Activated naive CD8-positive, alpha-beta T cell treated with anti-CD3 and anti-CD28 coated beads, Interleukin-2, amount 10 ng/mL, durations not matched to agents 7 days and 5 days (primary cell): ENCODE measurements at places on chromosomes 2 and 18.

GRCh38 chr18:59621027-59621426 is 76.2 kb downstream of the CCBE1 start:
- no peak for DNase-seq

DNA sequence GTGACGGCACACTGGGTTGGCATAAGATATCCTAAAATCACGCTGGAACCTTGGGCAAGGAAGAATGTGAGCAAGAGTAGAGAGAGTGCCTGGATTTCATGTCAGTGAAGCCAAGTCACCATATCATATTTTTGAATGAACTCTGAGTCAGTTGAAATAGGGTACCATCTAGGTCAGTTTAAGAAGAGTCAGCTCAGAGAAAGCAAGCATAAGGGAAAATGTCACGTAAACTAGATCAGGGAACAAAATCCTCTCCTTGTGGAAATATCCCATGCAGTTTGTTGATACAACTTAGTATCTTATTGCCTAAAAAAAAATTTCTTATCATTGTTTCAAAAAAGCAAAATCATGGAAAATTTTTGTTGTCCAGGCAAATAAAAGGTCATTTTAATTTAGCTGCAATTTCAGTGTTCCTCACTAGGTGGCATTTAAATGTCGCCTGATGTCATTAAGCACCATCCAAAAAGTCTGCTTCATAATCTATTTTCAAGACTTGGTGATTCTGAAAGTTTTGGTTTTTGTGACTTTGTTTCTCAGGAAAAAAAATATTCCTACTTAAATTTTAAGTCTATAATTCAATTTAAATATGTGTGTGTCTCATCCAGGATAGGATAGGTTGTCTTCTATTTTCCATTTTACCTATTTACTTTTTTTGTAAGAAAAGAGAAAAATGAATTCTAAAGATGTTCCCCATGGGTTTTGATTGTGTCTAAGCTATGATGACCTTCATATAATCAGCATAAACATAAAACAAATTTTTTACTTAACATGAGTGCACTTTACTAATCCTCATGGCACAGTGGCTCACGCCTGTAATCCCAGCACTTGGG is 19.6 kb downstream of the RSAD2 start:
- DNase-seq: no peak

GRCh38 chr2:241315879-241316631 is at the start of gene SEPTIN2:
Gene SEPTIN2 (plus strand): TSS chr2:241315925. CDS start chr2:241324233, 8,308 bp downstream.
- DNase-seq: peak; percentile 90

GRCh38 chr2:49677227-49677626 is 522.9 kb upstream of the FSHR start:
- no peak for DNase-seq

GRCh38 chr18:76167410-76167809 is 327.6 kb downstream of the ZNF516 start:
- no peak for DNase-seq

GRCh38 chr2:105518897-105519296 is 120.0 kb upstream of the FHL2 start:
- no peak for DNase-seq

GRCh38 chr2:213476641-213477040 is 192.4 kb downstream of the SPAG16 start:
- DNase-seq: no peak

- DNase-seq: no peak
These were observed 10.9 kb upstream of the FZD7 start for GRCh38 chr2:202022755-202023154.

DNA sequence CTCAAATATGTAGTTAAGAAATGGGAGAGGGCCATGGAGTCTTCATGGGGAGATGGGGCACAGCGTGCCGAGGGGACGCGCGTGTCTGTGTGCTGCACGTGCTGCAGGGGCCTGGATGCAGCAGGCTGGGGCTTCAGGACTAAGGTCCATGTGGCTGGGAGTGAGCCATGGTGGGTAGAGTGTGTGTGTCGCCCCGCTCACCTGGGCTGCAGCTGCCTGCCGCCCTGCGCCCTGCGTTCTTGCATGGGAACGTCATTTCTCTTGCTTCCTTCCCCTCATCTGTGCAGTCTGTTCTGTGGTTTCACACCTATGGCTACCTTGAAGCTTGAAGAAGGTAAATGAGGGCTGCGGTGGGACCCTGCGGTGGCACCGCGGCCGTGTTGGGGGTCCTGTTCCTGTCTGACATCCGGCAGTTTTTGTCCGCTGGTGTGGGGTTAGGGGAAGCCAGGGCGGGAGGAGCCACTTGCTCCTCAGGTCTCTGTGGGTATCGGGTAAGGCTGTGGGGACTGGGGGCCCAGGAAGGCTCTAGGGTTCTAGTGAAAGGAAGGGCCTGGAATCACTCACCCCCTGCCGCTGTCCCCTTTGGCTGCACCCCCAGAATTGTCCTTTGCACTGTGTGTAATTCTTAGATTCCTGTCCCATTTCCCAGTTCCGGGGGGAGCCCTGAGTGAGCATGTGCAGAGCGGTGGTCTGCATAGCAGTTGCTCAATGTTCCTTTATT is 54.1 kb upstream of the HS6ST1 start:
- peak; percentile 78 for DNase-seq

GRCh38 chr2:99404039-99404796 is 67.0 kb downstream of the EIF5B start:
- no peak for DNase-seq

DNA sequence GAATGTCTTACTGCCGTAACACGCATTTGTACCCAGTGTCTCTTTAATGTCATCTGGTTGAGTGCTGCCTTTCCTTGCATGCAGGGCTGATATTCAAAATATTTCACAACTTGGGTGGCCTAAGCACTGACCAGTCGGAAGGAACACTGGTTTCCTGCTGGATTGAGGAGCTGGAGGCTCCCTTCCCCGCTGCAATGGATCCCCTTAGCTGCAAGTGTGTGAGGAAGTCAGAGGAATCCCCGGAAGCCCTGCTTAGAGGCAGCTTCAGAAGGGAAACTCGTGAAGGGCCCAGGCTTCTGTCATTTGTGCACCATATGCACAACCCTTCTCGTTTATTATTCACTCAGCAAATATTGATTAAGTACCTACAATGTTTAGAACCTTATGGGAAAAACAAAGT is 33.2 kb upstream of the SP3 start:
- DNase-seq: no peak

GRCh38 chr2:162989507-162989906 is 150.9 kb upstream of the KCNH7 start:
- no peak for DNase-seq

- DNase-seq: no peak
These were observed 45.8 kb upstream of the NFU1 start for GRCh38 chr2:69483024-69483423.

- DNase-seq: no peak
These were observed 3.7 kb downstream of the ZFP36L2 start for GRCh38 chr2:43222475-43223309.

DNA sequence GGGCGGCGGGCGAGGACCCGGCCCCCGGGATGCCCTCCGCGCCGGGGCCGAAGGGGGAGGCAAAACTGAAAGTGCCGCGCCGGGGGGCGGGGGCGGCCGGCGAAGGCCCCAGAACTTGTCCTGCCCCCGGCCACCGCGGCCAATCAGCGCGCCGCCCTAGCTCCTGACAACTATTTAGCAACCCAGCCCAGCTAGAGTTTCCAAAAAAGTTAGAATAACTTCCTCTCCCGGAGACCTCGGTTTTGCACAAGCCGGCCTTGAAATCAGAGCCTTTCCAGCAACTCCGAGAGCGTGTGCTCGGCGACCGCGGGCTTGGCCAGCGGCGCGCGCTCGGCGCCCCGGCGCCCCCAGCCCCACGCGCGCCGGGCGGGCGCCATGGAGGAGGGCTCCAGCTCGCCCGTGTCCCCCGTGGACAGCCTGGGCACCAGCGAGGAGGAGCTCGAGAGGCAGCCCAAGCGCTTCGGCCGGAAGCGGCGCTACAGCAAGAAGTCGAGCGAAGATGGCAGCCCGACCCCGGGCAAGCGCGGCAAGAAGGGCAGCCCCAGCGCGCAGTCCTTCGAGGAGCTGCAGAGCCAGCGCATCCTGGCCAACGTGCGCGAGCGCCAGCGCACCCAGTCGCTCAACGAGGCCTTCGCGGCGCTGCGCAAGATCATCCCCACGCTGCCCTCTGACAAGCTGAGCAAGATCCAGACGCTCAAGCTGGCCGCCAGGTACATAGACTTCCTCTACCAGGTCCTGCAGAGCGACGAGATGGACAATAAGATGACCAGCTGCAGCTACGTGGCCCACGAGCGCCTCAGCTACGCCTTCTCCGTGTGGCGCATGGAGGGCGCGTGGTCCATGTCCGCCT is at the start of gene TWIST2:
Gene TWIST2 (plus strand): TSS at position 245 of the 850 bp plus-strand sequence. CDS start 131 bp downstream, at position 376.
- no peak for DNase-seq

GRCh38 chr18:12255626-12256026 is 1.5 kb downstream of the CIDEA start:
- no peak for DNase-seq

- DNase-seq: no peak
These were observed 59.0 kb upstream of the TMEFF2 start for GRCh38 chr2:192253692-192254091.

GRCh38 chr2:143176606-143177005 is 47.4 kb downstream of the ARHGAP15 start:
- DNase-seq: no peak

DNA sequence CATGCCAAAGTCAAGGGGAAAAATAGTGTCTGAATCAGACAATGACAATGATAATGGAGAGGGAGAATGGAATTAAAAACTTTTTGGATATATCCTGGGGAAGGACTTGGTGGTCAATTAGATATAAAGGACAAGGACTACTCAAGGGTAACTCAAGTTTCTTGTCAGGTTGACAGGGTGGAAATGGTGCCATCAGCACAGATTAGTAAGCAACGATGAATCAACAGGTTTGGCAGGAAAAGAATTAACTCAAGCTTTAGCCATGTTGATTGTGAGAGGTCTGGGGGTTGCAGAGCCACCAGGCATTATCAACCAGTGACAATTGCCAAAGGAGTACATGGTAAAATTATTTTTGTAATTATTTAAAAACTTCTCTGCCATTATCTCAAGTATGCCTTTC is 35.8 kb upstream of the SPATS2L start:
- DNase-seq: no peak

- peak; percentile 18 for DNase-seq
These were observed 51.1 kb downstream of the POLR1A start for GRCh38 chr2:86054535-86055082.

DNA sequence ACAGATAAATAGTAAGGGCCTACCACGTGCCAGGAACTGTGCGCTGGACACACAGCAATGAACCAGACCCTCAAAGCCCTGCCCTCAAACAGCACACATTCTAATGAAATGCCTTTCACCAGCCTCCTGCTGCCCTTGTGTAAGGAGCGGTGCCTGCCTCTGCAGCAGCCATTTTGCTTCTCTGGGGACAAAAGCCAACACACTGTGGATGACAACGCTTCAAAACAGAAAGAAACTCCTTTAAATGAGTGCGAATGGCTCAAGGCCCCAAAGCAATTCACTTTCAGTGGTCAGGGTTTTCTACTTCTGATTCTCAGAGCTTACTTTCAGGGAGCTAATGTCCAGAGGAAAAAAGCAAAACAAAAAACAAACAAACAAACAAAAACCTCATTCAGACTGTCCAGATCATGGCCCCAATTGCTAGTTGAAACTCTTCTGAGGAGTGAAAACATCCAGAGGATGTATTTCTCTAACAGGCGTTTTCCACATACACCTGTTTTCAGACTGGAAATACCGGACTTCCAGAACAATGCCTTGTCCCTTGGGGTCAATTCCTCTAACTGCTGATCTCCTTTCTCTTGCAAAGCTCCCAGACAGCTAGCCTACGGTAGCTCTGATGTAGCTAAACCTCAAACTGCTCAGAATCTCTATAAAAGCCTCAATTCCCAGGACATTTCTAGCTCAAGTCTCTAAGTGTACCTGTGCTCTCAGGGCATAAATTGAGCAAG is 323.3 kb upstream of the ZNF521 start:
- no peak for DNase-seq

GRCh38 chr18:37138456-37138855 is 309.5 kb downstream of the KIAA1328 start:
- no peak for DNase-seq

GRCh38 chr2:55550368-55551102 is 31.0 kb downstream of the CFAP36 start:
- DNase-seq: no peak

DNA sequence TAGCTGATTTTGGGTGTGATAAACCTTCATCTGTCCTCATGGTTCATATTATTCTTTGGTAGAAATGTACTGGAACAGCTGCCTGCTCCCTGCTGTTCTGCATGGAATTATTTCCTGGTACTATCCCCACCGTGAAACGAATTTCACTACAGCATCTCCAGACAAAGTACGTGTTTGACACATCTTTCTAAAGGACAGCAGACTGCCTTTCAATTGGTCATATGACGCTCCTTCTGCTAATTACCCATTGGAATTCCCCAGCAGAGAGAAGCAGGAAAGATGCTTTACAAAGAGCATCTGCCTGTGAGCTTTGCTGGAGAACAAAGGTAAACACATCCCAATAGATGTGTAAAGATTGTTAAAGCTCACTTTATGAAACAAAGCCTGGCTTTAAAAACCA is 4.4 kb upstream of the RFX8 start:
- no peak for DNase-seq

DNA sequence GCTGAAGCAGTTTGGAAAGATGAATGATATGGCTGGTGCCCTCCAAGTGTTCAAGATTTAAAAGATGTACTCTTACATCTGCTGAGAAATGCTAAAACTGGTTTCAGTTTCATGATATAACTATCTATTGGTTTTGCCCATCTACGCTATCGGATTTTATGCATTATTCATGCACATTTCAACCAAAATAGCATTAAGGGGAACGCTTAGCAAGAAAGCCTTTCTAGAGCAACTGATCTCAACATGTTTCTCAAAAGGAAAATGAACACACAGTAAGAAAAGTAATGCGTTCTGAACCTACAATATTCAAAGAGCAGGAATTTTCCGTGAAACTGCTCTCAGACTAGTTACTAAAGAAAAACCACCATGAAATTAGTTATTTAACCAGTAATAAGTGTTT is 93.9 kb downstream of the CABYR start:
- no peak for DNase-seq

DNA sequence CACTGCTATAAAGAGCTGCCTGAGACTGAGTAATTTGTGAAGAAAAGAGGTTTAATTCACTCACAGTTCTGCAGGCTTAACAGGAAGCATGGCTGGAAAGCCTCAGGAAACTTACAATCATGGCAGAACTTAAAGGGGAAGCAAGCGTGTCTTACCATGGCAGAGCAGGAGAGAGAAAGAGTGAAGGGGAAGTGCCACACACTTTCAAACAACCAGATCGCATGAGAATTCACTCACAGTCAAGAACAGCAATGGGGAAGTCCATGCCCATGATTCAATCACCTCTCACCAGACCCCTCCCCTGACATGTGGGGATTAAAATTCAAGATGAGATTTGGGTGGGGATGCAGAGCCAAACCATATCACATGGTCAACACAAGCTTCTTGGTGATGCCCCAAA is 34.7 kb upstream of the CDK5R2 start:
- DNase-seq: no peak

GRCh38 chr2:113283704-113284284 is 5.1 kb upstream of the PAX8 start:
- DNase-seq: no peak

DNA sequence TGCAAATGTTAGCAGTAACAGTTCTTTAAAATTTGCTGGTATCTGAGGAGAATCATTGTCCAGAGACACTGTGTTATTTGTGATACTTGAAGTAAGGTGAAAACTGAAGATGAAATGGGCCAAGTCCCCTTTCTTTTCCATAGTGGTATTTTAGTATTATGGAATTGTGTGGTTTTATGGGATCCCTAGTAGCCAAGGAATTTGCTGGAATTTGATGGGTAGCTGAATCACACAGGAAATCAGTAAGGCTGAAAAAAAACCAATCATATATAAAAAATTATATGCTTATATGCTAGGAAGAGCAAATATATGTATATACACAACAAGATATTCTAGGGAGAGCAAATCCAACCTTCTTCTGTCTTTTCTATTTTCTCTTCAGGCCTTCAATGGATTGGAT is 54.2 kb upstream of the TACR1 start:
- DNase-seq: no peak
